CD4-positive, alpha-beta T cell treated with Interleukin-1 beta for 1 hour (primary cell): ENCODE measurements at places on chromosomes 5 and 9.

GRCh38 chr9:2065704-2066103 lies 50.6 kb downstream of the SMARCA2 start:
- DNase-seq: no peak

DNA sequence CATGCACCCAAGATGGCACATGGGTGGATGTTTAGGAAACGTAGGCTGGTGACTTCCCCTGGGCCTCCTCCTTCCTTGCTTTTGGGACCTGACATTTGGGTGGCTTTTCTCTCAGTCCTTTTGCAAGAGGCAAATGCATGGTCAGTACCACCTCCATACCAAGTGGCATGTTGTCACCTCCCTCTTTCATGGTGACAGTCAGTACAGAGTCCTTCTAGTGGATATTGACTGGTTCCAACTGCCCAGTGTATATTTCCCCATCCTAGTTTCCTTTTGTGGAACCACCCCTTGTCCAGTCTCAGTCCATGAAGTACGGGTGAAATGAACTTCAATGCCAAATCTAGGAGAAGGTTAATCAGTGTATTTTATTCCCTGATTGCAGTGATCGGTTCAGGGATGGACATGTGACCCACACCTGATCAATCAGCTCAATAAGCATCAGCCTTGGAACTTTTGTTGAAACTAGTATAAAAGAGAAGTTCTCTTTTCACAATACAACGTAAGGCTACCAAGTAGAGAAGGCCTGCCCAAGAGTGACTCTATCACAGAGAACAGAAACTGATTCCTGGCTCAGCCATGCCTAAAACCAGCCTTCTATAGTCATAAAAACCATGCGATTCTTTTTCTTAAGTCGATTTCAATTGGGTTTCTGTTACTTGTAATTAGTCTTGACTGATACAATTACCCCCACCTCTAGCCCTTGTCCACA lies 143.4 kb upstream of the KLF9 start:
- no peak for DNase-seq

DNA sequence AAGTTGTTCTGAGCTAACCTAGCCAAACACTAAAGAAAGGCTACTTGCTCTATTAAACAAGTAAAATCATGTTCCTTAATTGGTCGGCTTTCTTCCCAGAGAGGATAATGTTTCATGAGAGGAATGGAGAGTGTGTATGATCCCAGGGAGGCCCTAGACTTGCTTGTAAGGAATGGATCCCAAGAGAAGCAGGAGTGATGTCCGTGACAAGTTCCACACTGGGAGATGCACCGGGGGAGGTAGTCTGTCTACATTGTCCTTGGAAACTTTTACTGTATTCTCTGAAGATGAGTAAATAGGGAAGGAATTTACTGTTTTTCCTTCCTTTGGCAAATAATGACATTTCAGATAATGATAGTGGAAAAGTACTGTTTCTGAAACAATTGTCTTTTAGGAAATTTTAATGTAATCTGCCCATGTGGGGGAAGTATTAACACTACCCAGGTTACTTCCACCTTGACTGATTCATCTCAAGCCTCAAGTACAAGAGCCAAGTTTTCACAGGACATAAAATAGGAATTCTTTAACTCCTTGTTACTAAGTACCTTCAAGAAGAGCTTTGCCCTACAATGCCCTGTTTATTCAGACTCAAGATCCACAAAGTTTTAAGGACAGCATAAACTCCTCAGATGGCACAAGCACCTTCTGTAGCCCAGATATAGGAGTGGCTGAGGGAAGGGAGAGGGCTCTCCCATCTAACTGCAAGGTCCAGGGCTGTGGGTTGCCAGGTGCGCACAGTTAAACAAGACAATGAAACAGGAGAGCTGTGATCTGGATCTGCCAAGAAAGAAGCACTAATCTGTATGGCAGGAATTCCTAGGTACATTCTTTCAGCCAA lies 152.1 kb downstream of the GNA14 start:
- no peak for DNase-seq

GRCh38 chr5:126359884-126360283 lies 63.3 kb upstream of the GRAMD2B start:
- DNase-seq: no peak

DNA sequence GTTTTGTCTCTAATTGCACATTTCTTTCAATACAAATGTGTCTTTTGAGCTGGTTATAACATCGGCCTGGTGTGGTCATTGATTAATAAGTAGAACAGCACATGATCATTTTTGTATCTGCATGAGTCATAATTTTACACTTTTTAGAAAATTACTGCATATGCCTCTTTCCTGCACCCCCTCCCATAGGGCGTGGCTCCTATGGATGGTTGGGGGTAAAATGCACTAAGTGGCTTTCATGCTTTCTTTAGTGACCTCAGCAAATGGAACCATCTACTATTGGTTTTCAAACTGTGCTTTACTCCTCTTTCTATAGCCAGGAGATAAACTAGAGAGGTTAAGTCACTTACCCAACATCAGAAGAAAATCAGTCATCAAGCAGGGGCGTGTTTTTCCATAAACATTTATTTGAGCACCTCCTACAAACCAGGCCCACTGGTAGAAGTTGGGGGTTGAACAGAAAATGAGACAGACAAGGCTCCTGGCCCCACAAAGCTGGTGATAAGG lies 3.8 kb downstream of the ANXA6 start:
- no peak for DNase-seq
